NCI-H510A treated with DMSO at 0.1 percent for 48 hours (cell line): ENCODE measurements at places on chromosomes 2 and 18.

DNA sequence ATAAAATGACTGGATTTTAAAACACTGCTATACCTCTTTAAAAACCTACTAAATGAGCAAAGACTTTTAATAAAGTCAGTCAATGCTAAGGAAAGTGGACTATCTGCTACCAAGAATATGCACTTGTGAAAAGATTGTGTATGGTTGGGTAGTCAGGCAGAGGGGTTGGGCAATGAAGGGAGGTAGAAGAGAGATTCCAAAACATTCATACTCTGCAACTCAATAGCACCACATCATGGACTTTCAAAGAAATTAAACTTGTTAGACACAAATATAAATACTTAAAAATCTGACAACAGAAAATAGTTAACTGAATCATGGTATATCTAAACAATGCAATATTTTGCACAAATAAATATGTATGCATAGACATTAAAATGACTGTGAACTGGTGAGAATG lies 139.9 kb upstream of the MAPRE2 start:
- DNase-seq = peak; percentile 15

GRCh38 chr2:44918095-44918775 lies 23.3 kb upstream of the SIX3 start:
- no peak for DNase-seq

- peak; percentile 30 for DNase-seq
Measured at GRCh38 chr2:124001696-124002430, 23.2 kb upstream of the CNTNAP5 start.

DNA sequence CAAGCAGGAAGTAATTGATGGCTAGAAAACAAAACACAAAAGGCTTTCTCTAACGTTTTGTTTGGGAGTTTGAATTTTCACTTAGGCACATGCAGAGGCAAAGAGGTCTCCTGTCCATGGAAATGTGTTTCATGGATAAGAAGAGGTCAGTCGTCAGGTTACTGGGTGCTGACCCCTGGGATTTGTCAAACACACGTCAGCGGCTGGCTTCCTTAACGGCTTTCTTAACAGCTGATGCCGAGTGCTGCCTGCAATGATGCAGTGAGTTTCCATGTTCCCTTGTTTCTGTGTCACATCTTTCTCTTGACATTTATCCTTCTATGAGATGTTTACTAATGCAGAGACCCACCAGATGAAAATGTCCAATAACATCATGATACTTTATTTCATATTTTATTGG lies 31.7 kb downstream of the GPR39 start:
- DNase-seq = no peak

DNA sequence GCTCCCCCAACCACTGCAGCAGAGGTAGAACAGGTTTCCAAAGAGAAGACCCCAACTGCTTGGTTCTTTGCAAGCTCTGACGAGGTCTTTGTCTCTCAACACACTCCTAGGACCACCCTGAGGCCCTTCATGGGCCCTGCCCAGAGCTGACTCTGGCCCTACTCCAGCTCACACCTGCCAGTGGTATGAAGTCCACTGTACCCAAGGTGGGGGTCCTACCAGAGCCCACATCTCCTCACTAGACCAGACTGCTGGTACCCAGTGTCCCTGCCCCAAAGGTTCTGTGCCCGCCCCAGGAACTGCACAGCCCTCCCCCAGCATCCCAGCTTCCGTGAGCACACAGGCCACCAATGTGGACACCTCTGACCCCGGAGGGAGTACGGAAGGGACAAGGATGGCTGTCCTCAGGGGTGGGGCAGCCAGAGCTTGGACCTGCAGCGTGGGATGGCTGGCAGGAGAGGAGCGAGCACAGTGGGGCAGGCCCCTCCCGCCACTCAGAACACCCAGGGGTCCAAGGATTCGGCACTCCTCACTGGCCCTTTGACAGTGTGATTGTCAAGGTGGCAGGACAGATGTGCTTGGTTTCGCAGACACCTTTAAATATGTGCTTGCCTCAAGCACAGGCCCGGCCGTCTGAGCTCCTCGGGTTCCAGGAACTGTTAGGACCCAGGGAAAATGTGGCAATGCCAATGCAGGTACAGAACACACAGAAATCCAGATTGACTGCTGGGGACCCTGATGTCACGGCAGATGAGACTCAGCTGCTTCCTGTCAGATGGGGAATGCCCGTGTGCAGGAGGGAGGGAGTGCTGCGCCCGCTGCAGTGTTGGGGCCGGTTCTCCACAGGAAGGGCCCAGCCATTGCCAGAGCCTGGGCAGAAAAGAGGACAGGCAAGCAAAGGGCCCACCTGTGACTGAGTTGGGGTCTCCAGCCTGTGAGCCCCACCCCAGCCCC lies 51.2 kb downstream of the MTERF4 start:
- DNase-seq = no peak

GRCh38 chr2:237760506-237761502 lies 37.8 kb upstream of the RBM44 start:
- DNase-seq = no peak

DNA sequence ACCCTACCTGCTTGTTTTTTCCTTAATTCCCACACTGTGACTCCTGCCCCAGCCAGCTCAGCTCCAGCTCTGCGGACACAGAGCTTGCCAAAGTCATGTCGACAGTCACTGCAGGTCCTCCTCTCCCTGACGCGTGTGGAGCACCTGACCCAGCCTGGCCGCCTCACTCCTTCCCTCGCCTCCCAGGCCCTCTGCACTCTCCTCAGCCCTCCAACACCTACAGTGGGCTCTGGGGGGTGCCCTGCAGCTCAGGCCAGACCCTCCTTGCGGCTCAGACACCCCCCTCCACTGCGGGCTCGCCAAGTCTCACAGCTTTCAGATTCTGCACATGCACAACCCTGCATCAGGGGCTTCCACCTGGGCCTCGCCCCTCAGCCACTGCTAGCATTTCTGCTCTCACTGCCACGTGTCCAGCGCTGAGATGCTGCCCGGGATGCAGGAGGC lies 68.3 kb downstream of the NDUFA10 start:
- no peak for DNase-seq

GRCh38 chr2:86786001-86786536 lies 4.6 kb downstream of the CD8A start:
- DNase-seq = no peak

- DNase-seq = peak; percentile 23
Measured at GRCh38 chr2:186862869-186863709, 14.1 kb upstream of the ZSWIM2 start.

- no peak for DNase-seq
Measured at GRCh38 chr18:44341759-44342158, 338.9 kb upstream of the SETBP1 start.

- no peak for DNase-seq
Measured at GRCh38 chr2:42880738-42881690, 88.6 kb upstream of the HAAO start.

GRCh38 chr18:6052449-6052913 lies 157.2 kb upstream of the TMEM200C start:
- peak; percentile 44 for DNase-seq

- DNase-seq = no peak
Measured at GRCh38 chr2:53403792-53404413, 363.7 kb upstream of the CHAC2 start.

DNA sequence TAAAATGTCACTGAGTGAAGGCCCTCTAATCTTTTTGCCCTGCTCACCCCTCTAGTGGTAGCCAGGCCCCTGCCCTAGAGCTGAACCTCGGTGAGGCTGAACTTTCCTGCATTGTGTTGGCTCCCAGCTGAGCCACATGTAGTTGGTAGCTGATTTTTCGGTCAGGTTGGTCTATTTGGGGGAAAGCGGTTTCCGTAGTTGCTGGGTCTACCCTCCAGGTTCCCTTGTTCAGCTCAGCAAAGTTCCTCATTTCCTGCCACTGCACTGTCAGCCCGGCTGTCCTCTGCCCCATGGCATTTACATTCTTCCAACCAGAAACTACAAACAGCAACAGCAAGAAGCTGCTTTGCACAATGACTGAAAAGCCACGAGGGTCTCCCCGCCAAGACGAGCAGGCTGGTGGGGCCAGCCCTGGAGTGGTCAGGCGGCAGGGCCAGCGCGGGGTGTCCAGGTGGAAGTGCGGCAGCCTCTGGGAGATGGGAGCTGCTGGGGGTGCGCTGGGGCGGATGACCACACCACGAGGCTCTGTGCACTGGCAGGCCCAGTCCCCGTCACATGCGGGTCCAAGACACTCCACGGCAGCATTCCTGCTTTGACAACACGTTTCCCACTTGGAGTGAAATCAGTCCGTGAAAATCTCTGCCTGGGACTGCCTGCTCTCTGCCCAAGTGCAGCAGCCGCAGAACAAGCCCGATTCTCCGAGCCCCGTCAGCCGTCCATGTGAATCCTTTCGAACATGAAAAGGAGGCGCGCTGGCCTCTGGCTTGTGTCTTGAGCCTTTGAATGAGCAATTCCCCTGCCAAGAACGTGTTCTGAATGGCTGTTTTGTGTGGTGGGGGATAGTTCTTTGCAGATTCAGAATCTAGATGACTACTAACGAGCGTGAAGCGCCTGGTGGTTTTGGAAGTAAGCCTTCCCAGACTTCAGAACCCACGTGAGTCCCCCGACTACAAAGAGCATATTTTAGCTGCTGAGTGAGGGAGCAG lies 159.4 kb downstream of the ASB1 start:
- no peak for DNase-seq
